T-helper 2 cell treated with Interferon-gamma antibody and Interleukin-4, amounts not matched to agents 100 ng/mL and 5 ng/mL, for 36 hours (primary cell): ENCODE measurements at places on chromosomes 13 and 19. TPM values are rescaled to one million over a fixed set of nuclear protein-coding genes. Genes with fewer than 3 reads are reported as not detected.

Gene KIR2DL3
- total RNA-seq = 0.09 TPM in 1 of 2 replicates, not detected in the other

Gene MCEMP1
- total RNA-seq = not detected in 2 replicates

Gene WTIP
- total RNA-seq = 0.64 and 0.91 TPM in 2 replicates

Gene IFNL1
- total RNA-seq = 0.25 TPM in 1 of 2 replicates, not detected in the other

Gene GRIK5
- total RNA-seq = 2.0 and 2.9 TPM in 2 replicates

Gene CPB2
- total RNA-seq = not detected in 2 replicates

Gene CYP4F8
- total RNA-seq = not detected in 2 replicates

Gene PPM1N
- 1.3 and 1.5 TPM in 2 replicates for total RNA-seq

Gene UBE2L5
- total RNA-seq = not detected in 2 replicates

Gene ZNF99
- not detected in 2 replicates for total RNA-seq

Gene LILRA6
- 0.20 TPM in 1 of 2 replicates, not detected in the other for total RNA-seq

Gene TINCR
- total RNA-seq = 0.23 and 0.39 TPM in 2 replicates

Gene ZNF442
- total RNA-seq = 0.25 and 0.27 TPM in 2 replicates

Gene SHISA7
- total RNA-seq = not detected in 2 replicates

Gene SMIM24
- total RNA-seq = 1.3 and 1.5 TPM in 2 replicates

Gene PSPN
- 1.9 and 2.1 TPM in 2 replicates for total RNA-seq

Gene ELSPBP1
- total RNA-seq = not detected in 2 replicates

Gene IGFL2
- total RNA-seq = 0.30 TPM in 1 of 2 replicates, not detected in the other
